CD4-positive, alpha-beta T cell treated with Interleukin-6 at 100 ng/mL for 8 hours (primary cell): ENCODE measurements at places on chromosomes 4 and X.

DNA sequence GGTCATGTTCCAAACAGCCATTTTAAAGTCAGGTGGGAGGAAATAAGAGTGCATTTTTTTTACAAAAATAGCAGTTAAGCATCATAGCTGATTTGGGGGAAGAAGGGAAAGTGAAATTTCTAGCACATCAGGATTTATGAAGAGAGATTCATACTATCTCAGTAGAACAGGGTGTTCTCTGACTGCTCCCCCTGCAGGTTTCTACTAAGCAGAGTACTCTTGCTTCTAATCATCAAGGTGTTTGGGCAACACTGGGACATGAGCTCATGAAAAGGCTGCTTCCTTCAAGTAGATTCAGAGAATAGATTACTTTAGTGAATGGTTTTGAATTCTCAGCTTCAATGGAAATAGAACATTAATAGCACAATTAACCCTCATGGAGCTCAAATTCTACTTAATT lies 591.4 kb upstream of the PCDH10 start:
- no peak for DNase-seq

DNA sequence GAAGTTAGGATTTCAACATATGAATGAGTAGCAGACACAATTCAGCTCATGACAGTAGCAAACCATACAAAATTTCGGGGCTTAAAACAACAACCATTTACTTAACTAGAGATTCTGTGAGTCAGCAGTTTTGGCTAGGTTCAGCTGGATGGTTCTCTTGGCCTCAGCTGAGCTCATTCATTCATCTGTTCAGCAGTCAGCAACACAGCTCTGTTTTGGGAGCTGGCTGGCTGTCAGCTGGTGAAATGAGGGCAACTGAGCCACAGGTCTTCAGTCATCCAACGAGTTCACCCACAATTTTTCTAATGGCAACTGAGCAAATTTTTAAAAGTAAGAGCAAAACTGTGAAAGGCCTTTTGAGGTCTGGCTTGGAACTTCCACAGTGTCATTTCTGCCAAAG lies 2005.1 kb upstream of the AGA start:
- no peak for DNase-seq

- no peak for DNase-seq
Observed at GRCh38 chrX:16312761-16313623, 145.7 kb downstream of the MAGEB17 start.

DNA sequence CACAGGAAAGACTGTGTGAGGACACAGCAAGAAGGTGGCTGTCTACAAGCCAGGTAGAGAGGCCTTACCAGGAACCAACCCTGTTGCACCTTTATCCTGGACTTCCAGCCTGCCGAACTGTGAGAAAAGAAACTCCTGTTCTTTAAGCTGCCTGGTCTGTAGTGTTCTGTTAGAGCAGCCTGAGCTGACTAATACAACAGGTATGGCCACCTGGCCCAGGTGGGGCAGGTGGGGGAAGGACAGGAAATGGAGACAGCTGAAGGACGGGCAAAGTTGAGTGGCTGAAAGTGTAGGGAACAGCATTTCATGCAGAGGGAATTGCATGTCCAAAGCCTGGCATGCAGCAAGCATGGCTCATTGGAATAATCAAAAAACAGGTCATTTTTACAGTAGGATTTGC lies 35.1 kb downstream of the CYTL1 start:
- DNase-seq = no peak

DNA sequence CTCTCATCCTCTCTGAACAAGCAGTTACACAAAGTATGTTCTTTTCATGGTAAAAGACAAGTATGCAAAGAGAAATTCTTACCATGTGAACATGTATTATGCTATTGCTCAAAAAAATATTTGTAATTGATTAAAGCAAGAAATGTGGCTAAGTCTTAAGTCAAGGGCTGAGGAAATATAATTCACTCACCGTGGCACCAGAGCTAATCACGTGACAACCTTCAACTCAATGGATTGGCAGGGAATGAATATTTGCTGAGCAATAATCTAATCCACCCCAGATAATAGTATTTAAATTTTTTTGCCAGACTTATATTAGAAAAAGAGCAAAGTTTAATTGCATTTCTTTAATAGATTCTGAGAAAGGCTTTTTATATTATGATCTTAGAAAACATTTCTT lies 310.2 kb downstream of the HS3ST1 start:
- no peak for DNase-seq

GRCh38 chrX:119887721-119888425 lies 7.8 kb upstream of the AKAP14 start:
- DNase-seq = peak; percentile 58

DNA sequence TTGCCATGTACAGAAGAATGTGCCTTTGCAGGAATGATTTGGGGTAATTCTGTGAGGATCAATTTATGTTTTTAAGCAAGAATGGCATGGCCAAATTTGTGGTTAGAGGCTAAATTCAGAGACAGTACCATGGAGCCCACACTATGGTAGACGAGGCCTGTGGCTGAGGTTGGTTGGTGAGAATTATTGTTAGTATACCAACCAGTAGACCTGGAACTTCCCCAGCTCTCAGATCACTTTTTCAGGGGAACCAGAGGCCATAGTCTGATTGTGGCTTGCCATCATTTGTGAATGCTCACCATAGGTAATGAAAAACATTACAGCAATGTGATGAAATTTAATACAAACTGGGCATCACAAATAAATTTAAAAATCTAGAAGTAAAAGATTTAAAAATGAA lies 56.3 kb downstream of the SHISA3 start:
- no peak for DNase-seq

- peak; percentile 33 for DNase-seq
Observed at GRCh38 chrX:49308604-49309269, 5.3 kb downstream of the GAGE10 start.

- DNase-seq = no peak
Observed at GRCh38 chrX:149433051-149433450, 72.1 kb downstream of the IDS start.

- DNase-seq = no peak
Observed at GRCh38 chr4:133483600-133484246, 334.6 kb downstream of the PCDH10 start.

- no peak for DNase-seq
Observed at GRCh38 chrX:148372925-148373324, 127.5 kb upstream of the AFF2 start.

DNA sequence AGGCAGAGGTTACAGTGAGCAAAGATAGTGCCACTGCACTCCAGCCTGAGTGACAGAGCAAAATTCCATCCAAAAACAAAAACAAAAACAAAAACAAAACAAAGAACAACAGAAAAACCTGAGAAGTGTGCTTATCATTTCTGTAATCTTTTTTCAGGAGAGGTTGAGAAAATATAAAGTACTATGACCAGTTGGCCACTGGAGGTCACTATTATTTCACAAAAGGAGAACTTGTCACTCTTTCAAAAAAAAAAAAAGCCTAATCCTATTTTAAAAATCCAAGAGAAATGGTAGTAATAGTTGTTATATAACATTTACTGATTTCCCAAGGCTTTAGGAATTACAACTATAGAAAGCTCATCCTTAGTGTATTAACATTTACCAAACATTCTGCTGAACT lies 24.9 kb upstream of the RNF150 start:
- DNase-seq = no peak

- no peak for DNase-seq
Observed at GRCh38 chr4:141705048-141705746, 68.8 kb downstream of the IL15 start.
